MV-4-11 (cell line): ENCODE measurements at places on chromosomes 13 and 19.

GRCh38 chr13:31949486-31949885 lies 82.1 kb upstream of the FRY start:
- DNase-seq: no peak

DNA sequence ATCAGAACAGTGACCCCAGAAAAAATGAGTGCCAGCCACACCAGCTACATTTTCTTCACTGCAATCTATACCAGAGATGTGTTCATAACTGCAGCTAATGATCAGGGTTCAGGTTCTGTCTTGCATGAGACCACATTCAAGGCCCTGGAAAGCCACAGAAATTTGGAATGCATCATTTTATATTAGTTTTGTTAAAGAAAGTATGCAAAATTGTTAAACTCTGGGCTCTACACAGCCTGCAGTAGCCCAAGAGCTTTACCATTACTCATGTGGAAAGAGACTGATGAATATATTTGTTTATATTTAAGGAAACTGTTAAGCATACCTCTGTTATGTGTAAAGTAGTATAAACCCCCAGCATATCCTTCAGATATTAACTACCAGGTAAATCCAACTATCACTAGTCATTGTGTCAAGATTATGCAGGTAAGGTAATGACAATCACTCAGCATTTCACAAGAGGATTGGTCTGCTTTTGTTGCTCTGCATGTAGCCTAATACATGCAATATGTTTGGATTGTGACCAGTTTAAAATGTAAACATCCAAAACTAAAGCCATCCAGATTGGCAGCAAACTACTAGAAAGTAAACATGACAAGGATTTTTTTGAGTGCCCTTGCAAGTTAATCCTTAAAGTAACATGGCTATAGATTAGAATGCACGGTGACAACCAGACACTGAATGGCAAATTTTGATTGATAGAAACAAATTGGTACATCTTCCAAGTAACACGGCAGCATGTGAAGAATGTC lies 429.1 kb upstream of the ARGLU1 start:
- no peak for DNase-seq

GRCh38 chr19:15328312-15328711 lies 4.0 kb downstream of the BRD4 start:
- no peak for DNase-seq

GRCh38 chr19:46744005-46744691 lies 1.7 kb upstream of the FKRP start:
- DNase-seq: no peak

DNA sequence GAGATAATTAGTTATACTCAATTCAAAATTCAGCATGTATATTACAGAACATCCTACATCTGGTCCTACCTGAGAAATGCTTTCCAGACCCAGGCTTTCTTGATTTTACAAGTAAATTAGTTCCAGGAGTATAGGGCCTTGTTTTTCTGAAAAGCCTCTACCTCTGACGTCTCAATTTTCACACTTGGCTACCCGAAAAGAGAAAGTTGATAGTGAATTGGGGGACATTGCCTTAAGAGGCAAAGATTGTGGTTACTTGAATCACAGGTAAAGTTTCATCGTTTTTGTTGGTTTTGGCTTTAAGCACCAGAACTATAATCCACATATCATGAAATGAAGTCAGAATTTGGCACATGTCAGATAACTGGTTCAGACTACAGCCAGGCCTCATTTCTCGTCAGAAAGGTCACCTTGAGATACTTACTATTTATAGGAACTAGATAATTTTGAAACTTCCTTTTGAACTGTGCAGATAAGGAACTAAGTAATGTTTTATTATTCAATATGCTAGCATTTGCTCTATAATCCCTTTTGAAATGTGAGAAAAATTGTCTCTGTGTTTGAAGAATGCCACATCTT lies 30.8 kb downstream of the FAM124A start:
- peak; percentile 57 for DNase-seq

DNA sequence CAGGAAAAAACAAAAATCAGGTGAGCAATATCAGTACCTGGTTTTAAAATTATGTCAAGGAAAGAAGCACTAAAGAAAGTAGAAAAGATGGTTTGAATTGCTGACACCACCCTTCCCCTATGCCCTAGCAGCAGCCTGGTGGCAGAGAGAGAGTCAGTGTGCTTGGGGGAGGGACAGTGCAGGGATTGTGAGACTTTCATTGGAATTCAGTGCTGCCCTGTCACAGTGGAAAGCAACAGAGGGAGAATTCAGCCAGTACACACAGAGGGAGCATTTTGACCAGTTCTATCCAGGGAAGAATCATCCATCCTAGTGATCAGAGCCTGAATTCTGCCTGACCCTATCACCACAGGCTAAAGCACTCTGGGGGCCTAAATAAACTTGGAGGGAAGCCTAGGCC lies 222.4 kb upstream of the PCDH17 start:
- no peak for DNase-seq

GRCh38 chr13:107421028-107421427 lies 794.3 kb downstream of the LIG4 start:
- DNase-seq: no peak

DNA sequence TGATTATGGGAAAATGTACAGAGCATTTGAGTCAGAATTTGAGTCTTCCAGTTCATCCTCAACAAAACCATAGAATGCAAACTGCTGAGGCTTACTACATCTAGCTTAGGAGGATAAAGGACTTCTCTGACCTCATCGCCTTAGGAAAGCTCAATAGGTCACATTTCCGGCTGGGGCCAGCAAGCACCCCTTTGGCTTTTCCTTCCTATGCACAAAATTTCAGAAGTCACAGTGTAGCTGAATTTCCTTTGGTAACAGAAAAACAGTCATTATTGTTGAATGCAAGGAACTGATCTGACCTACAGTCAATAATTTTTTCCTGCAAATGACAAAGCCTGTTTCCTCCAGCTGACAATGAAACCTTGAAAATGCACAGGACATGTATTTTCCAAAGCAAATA lies 32.8 kb upstream of the LRCH1 start:
- DNase-seq: peak; percentile 25

DNA sequence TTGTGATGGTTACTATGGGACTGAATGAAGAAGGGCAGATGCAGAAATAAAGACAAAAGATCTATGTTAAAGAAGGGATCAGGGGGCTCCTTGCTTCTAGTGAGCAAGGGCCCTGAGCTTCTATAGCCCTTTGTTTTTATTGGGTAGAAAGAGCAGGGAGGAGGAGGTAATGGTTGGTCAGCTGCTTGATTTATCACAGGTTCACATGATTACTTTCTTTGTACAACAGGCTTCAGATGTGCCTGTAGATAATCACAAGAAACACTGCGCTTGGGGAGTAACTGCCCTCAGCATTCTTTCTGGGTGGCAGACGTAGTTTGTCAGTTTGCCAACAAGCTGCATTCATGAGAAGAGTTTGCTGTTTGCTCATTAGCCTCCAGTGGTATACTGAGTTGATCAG lies 4.8 kb upstream of the ZNF439 start:
- no peak for DNase-seq

DNA sequence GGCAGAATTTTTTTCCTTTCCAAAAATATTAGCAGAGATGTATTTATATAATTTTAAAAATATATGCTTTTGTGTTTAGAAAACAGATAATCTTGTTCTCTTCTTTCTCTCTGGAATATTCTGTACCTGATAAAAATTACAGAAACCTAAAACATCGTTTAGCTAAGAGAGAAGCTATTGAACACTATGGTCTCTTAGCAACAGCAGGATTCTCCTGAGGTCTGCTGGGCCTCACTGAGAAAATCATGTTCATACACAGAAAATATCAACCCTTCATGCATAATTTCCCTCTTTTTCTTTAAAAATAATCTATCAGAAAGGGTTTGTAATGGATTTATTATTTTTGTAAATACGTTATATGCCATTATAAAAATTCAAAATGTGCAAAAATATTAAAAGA lies 242.2 kb downstream of the DCLK1 start:
- no peak for DNase-seq

DNA sequence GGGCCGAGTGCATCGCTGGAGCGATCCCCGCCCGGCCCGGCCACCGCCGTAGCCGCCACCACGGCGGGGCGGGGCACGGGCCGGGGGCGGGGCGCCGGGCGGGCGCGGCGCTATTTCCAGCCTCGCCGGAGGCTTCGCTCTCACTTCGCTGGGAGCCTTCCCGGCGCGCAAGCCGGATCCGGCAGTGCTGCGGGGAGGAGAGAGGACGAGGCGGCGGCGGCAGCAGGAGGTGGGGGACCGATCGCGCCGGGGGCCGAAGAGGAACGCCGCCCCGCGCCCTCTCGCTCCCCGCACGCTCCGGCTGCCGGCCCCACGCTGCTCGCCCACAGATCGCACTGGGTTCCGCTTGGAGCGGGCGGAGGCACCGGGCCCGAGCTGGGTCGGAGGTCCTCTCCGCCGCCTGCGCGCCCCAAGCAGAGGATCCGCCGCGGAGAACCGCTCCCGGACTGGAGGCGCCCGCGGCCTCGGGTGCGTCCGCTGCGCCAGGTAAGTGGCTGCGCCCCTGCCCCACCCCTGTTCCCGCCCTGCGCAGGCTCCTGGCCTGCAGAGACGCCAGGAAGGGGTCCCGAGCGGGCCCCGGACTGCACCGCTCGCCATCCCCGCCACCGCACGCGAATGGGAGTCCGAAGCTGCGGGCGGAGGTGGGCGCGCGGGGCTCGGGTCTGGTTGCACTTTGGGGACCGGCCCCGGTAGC lies at the start of gene CHST8:
Gene CHST8, plus strand, starts transcription at position 143 of the 694 bp plus-strand sequence. CDS start 67,309 bp downstream, outside the sequence.
- no peak for DNase-seq

DNA sequence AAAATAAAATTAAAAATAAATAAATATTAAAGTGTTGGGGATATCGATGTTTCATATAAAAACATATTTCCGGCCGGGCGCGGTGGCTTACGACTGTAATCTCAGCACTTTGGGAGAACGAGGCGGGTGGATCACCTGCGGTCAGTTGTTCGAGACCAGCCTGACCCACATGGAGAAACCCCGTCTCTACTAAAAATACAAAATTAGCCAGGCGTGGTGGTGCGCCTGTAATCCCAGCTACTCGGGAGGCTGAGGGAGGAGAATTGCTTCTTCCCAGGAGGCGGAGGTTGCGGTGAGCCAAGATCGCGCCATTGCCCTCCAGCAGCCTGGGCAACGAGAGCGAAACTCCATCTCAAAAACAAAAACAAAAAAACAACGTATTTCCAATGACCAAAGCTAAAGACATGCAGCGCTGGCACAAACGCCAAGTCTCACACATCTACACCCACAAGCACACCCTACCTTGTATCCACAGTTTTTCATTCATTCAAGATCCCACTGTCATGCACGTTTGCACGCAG lies 907 bp downstream of the ZNF569 start:
- no peak for DNase-seq

DNA sequence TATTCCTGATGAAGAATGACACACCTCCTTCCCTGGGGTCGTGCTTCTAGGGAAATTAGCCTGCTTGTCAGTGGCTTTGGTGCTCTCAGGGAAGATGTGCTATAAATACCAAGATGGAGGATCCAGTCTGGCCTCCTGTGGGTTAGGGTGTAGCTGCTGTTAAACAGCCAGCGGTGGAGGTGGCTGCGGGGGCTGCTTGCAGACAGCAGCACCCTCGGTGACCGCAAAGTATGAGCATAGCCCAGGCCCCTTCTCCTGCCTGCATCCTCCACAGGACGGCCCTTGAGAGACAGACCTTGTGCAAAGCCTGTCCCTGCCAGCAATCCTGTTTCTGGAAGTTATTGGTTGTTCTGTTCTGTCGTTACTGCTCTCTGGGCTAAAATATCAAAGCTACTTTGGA lies 11.4 kb downstream of the VSTM2B start:
- DNase-seq: no peak

DNA sequence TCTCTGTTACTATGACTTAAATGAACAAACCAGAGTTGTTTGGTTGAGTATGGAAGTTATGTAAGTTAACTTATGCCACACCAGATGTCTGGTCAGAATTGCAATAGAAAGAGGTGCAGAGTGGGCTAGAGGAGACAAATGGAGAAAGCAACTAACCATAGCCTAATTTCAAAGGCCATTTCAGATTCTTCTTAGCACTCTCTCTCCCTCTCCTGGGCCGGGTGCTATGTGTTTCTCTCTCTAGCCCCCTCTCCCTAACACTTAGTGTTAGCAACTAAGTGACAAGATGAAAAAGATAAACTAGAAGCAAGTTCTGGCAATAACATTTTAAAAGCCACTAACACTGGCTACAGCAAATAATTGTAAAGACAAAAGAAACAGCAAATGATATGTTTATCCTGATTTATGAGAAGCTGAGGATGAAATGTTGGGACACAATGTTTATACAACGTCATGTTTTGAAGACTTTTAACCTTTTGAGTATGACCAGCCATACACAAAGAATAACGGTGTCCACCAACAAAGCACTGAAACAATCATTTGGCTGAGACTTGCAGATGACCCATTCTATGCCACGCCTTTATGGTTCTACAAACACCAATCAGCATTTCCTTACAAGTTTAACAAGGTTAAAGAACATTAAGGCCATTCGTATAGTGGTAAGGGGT lies 18.6 kb downstream of the SERPINE3 start:
- DNase-seq: no peak

- no peak for DNase-seq
Measured at GRCh38 chr13:59745392-59745788, 418.3 kb downstream of the DIAPH3 start.

GRCh38 chr13:47175172-47175866 lies 278.5 kb upstream of the HTR2A start:
- peak; percentile 72 for DNase-seq

DNA sequence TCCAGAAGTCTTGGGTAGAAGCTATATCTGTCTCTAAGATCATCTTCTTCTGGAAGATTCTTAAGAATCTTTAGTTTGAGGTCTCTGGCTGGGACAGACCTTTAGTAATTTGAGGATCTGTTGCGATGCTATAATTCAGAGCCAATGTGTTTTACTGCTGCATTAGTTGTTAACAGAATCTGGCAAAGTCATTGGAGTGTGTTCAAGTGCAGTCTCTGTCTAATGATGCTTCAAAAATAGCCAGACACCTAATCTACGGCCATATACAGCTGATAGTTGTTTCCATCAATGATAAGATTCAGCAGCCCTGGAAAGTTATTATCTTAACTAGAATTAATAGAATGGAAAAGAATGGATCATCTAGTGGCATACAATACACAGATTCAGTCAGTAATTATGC lies 72.6 kb downstream of the CDK8 start:
- no peak for DNase-seq

DNA sequence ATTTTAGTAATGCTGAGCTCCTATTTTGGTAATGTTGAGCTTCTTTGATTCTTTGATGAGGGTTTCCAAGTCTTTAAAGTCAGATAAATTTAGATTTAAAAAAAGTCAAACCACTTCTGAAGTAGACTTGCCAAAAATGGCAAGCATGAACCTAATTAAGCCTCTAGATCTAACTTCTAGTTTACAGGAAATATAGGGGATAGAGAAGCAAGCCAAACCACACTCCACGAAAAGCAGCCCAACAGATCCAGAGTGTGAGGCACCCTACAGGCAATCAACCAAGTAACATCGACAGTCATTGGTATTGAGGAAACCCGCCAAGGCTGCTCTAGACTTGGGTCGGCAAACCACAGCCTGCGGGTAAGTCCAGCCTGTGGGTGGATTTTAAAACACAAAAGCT lies 3.7 kb downstream of the GGACT start:
- peak; percentile 44 for DNase-seq

- DNase-seq: peak; percentile 73
Measured at GRCh38 chr13:36925603-36926002, 5.6 kb upstream of the SMAD9 start.

GRCh38 chr19:2700660-2701360 lies 1.7 kb downstream of the GNG7 start:
- DNase-seq: no peak
